Stimulated activated CD4-positive, alpha-beta T cell treated with anti-CD3 and anti-CD28 coated beads, TNF-alpha, amount 100 ng/mL, for 4 hours (primary cell): ENCODE measurements at places on chromosomes 16 and 17.

DNA sequence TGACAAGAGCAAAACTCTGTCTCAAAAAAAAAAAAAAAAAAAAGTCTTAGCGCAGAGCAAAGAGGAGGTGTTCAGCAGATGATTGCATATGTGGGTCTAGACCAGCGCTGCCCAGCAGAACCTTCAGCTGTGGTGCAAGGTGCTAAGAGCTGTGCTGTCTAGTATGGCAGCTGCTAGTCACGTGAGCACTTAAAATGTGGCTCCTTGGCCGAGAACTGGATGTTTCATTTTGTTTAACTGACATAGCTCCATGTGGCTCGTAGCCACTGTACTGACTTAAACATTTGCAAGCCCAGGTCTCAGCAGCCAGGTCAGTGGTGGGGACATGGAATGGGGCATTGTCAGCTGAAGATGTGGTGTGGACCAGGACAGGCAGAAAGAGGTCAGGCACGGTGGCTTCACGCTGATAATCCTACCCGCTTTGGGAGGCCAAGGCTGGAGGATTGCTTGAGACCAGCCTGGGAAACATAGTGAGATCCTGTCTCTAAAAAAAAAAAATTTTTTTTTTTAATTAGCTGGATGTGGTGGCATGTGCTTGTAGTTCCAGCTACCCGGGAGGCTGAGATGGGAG is 9.2 kb downstream of the C1QTNF1 start:
- DNase-seq: no peak

GRCh38 chr16:48617104-48617705 is 7.2 kb upstream of the N4BP1 start:
- no peak for DNase-seq

GRCh38 chr17:4643676-4644075 is 2.2 kb upstream of the ALOX15 start:
- no peak for DNase-seq

DNA sequence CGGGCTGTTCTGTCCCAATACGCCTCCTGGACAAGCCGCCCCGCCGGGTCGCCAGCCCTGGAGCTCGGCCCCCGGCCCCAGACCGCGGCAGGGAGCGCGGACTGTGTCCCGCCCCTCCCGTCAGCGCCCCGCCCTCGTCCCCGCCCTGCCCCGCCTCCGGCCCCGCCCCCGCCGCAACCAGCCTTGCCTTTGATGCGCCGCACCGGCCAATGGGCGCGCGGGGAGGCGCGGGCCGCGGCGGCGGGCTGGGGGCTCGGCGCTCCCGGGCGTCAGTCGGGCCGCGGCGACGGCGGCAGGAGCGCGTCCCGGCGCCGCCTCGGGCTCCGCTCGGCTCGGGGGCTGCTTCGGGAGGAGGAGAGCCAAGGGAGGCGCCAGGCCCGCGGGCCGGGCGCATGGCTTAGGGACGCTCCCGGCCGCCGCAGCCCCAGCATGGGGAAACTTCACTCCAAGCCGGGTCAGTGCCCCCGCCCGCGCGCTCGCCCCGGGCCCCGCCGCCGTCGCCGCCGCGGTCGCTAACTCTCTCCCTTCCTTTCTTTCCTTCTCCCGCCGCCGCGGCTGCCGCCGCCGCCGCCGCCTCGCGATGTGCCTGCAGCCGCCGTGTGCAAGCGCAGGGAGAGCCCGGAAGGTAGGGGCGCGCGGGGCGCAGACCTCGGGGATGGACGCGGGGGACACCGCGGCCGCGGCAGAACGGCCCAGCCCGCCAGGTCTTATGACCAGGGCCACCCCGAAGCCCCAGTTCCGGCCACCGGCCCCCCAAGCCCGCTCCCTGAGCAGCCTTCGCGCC is at the start of gene NKD1:
NKD1 (plus strand) TSS at position 272 of the 784 bp plus-strand sequence; CDS start at position 430, 158 bp downstream.
- peak; percentile 60 for DNase-seq

DNA sequence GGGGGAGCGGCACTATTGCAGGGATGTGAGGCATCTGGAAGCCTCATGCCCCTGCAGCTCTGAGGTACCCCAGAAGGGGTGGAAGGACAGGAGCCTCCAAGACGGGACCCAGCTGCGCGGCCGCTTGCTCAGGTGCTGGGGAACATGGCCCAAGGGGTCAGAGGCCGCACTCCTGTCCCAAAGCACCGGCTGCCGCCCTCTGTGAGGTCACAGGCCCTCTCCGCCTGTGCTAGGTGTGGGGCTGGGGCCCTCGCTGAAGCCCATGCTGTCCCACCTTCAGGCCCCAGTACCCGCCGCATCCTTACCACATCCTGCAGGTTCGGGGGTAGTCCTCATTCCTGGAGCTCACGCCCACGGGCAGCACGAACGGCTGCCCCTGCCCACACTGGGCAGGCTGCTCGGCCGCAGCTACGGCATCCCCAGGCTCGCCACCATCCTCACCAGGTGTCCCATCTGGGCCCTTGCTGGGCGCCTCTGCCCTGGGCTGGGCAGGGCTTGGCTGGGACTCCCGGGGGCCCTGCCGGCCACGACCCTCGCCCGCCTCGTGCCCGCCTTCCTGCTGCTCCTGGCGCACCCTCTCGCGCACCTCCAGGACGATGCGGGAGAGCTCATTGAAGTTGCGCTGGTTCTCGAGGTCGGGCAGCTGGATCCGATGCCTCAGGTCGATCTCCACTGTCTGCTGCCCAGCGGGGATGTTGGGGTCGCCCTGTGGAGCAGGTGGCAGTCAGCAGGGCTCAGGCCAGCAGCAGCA is 16.6 kb upstream of the C16orf95 start:
- no peak for DNase-seq

DNA sequence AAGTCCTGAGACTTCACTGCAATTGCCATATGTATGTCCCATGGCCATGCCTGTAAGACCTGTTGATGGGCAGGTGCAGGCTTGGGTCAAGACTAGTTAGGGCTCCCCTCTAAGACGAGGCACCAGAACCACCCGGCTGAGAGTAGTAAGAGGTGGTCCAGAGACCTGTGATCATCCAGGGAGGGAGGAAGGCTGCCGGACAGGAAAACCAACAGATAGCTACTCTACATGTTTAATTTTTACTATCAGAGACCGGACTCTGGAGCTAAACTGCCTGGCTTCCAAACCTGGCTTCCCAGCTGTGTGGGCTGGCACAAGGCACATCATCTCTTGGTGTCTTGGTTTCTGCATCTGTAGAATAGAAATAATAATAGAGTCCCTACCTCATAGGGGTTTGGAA is 73.0 kb downstream of the ERCC4 start:
- DNase-seq: no peak

GRCh38 chr17:39264119-39264518 is 38.4 kb upstream of the STAC2 start:
- no peak for DNase-seq

- DNase-seq: no peak
Observed at GRCh38 chr17:78330570-78331224, 29.2 kb downstream of the SOCS3 start.

GRCh38 chr16:9048302-9048700 is 43.1 kb upstream of the HAPSTR1 start:
- DNase-seq: no peak

GRCh38 chr16:3829631-3830536 is 50.6 kb downstream of the CREBBP start:
- no peak for DNase-seq
